ENCODE measurements at places on chromosomes 3 and 15.
A peak's percentile ranks its signal among the peaks of the same experiment; 100 is the strongest.

- peak; percentile 62 for DNase-seq
These were observed 1.8 kb upstream of the ZMYND10 start for GRCh38 chr3:50347187-50347813.

DNA sequence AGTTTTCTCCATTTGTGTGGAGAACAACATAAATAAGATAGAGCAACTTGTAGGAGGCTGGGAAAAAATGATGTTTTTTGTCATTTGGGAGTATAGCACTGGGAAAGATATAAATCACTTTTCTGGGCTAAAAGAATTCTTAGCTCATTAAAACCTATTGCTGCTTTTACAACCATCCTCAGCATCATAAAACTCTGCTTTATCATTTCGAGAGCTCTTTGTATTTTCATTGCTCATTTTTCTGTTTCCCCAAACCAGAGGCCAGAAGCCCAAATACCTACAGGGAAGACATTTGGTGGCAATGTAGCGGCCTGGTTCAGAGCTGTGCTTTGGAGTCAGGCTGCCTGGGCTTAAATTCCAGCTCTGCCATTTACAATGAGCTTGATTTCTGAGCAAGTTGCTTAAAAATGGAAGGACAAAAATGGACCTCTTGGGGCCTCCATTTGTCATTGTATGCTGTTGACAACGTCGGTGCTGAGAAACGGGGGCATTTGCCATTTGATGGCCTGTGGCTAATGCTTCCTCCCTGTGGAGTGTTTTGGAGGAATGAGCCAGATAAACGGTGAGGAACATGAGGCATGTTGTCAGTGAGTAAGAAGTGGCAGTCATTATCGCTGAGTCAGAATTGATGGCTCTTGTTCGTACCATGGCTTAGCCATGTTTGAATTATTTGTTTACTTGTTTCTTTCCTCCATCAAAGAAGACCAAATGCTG lies 260.0 kb downstream of the EBLN2 start:
- DNase-seq: no peak

GRCh38 chr15:59618406-59618805 lies 6.8 kb downstream of the GCNT3 start:
- DNase-seq: no peak

DNA sequence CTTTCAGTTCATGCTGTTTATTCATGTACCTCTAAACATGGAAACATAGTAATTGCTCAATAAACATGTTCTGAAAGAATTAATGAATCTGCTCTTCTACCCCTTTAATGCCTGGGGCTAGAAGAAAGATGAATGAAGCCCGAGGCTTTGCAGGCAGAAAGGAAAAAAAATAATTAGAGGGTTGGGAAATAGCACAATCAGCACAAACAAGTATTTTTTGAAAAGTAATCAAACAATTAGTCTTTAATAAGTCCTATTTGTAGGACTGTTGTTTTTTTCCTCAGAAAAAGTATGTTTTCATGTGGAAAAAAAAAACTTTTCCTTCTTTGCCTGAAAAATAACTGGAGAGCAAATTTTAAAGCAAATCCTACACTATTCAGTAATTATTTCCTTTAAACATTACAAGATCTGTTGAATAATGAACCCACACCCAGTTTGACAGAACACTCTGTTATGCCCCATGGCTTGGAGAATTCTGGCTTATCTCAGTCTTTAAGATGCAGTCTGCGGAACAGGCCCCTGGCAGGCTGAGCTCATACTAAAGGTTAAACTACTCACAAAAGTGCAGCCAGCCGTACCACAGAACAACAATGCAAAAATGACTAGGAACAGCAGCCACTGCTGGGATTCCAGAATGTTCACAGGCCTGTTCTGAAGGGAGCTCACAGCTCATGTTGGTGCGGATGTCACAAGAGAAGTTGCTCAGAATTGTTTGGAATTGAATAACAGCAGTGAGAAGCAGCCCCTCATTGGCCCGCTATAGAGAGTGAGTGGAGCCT lies 79.2 kb downstream of the ABI3BP start:
- DNase-seq: peak; percentile 55

GRCh38 chr15:46946953-46947352 lies 770.4 kb upstream of the SEMA6D start:
- no peak for DNase-seq

DNA sequence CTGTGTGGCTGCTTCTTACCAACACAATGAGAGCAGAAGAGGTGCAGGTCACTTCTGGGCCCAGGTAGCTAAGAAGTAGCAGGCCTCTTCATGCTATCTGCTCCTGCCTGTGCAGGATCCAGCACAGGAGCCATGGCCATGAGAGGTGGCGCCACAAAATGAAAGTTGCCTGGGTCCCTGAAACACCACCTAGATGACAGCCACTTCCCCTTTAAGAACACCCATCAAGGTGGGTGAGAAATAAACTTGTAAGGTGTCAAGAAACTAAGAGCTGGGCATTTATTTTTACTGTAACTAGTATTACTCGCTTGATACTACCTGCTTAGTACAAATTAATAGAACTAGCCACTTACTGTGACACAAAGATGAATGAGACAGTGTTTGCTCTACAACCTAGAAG lies 484.6 kb upstream of the TBL1XR1 start:
- DNase-seq: no peak

DNA sequence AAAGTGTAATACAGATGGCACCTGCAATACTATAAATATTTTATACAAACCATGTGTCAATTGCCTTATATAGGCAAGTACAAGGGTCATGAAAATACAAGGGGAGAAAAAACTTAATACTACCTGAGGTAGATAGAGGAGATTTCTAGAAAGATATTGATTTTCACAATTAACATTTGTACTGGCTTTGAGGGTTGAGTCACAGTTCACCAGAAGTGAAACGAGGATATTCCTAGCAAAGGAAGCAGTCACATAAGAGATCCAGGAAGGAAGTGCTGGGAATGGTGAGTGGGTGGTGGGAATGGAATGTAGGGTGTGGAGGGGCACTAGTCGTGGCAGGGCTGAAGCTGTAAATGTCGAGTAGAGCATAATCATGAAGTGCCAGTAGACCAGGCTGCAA lies 108.7 kb downstream of the P2RY1 start:
- DNase-seq: peak; percentile 1

GRCh38 chr3:42681361-42682038 lies 3.8 kb upstream of the KLHL40 start:
- no peak for DNase-seq

DNA sequence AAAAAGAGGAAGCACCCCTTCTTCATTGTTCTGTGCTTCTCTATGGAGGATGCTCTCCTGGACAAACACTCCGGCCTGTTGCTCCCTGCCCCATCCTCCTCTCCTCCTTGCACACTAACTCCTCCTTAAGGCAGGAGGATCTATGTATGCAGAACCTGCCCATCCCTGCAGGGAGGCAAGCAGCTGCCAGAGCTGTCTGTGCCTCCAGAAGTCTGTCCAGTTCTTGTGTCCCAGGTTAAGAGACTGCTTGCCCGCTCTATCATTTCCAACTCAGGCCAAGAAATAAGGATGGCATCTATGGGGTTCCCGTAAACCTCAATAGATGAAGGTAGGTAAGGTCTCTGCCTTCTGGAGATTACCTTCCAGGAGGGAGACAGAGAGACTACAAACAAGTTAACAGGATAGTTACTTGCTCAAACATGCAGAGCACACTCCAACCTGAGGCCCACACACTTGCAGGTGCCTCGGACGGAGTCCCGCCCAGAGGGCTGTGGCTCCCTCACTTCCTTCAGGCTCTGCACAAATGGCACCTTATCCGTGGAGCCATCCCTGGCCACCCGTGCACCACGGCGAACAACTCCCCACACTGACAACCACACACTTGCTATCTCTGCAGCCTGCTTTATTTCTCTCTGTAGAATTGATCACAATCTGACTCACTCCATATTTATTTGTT lies 6.9 kb downstream of the XXYLT1 start:
- no peak for DNase-seq

DNA sequence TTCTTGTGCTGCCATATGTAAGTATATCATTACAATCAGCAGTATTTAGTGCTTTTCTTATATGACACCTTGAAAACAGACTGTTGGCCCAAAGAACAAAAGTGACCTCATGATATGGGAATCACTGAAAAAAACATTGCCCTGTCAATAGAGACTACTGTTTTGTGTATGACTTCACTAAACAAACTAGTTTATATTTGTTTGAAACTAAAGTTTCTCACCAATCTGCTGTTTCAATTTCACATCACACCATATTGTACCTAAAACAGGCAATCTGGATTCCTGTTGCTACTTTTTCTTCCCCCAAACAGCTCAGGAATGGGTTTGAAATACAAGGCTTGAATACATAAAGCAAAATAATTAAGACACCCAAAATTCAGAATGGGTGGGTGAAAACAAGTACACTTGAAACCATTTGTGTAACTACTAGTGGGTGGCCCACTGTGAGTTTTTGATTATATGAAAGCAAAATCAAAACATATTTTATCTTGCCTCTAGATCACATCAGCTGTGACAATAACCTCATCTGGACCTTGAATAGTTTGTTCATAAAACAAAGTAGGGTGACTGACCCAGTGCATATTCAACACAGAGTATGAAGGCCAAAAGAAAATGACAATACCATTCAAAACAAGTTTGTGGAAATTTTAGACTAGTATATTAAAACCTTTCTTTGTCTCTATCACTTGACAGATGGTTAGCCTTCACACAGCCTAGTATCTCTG lies 5.9 kb downstream of the ZBTB20 start:
- DNase-seq: no peak

GRCh38 chr3:87082796-87083440 lies 92.0 kb upstream of the VGLL3 start:
- peak; percentile 72 for DNase-seq

DNA sequence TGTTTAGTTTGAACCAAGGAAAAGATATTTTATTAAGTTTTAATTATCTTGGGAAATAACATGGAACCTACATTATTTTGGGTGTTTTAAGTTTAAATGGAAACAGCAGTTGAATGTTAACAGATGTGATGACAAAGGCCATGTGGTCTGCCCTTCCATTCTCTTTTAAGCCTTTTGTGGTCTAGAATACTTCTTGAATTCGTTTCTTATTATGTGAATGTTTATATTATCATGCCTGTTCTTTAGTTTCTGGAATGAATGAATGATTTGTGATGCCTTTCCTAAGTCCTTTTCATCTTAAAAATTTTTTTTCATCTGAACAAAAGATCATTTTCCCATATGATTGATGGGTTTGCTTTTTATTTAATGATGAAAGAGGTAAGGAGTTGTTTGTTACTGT lies 44.6 kb downstream of the SNRK start:
- peak; percentile 52 for DNase-seq

DNA sequence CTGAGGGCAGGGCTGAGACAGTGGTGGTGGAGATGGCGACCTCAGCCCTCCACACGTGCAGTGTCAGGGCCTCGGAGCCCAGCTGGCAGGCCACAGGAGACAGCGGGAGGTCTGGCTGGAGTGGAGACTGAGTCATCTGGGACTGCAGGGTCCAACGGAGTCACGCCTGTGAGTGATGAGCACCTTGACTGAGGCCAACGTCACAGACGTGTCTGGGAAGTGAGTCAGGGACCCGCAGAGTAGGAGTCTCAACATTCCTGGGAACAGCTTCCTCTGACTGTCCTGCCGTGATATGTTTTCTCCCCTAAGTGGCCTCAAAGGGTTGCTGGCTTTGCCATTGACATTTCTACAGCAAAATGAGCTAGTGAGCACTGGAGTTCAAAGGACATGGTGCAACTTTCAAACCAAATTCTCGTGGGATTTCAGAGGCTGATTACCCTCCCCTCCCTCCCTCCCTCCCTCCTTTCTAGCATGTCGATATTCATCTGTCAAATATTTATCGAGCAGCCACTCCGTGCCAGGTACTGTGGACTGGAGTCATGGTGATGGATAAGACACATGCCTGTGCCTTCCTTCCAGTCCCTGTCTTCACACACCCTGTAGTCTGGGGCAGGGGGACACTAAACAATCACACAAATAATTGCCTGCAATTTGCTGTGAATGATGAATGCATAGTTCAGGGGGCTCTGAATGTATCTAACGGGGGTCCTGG lies 53.3 kb upstream of the AMOTL2 start:
- DNase-seq: peak; percentile 98

GRCh38 chr3:4504340-4505261 lies 11.5 kb downstream of the ITPR1 start:
- no peak for DNase-seq

- DNase-seq: no peak
These were observed 320.2 kb upstream of the MME start for GRCh38 chr3:154759966-154760365.

DNA sequence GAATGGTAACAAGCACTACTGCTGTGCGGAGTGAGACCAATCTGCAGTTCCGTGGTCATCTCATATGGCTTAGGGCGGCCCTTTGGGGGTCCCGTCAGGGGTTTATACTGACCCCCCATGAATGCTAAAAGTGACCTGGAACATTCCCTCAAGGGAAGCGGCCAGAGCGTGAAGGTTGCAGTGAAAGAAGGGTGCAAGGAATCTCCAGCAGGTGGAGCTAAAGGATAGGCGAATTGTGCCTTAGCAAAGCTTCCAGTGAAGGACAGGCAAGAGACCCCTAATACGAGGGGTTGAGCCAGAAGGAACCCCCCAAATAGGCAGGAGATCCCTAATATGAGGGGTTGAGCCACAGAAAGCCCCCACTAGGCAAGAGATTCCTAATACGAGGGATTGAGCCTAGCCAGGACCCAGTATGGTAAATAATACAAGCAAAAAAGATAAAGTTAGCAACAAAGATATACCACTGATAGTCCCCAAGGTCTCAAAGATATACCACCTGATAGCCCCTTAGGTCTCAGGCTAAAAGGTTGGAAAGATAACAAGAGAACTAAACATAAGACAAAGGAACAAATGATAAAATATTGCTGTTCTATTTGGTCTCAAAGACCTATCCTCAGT lies 32.8 kb downstream of the ZNF589 start:
- peak; percentile 55 for DNase-seq

DNA sequence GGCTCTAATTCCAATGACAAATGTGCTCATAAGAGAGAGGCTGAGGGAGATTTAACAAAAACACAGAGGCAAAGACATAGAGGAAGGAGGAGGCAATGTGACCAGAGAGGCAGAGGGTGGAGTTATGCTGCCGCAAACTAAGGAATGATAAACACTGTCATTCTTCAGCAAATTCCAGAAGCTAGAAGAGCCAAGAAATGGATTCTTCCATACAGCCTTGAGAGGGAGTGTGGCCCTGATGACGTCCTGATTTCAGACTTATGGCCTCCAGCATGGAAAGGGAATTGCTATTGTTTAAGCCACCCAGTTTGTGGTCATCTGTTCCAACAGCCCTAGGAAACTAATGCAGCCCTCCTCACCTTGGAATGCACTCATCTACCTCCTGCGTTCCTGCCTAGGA lies 30.5 kb downstream of the CD47 start:
- DNase-seq: peak; percentile 69

DNA sequence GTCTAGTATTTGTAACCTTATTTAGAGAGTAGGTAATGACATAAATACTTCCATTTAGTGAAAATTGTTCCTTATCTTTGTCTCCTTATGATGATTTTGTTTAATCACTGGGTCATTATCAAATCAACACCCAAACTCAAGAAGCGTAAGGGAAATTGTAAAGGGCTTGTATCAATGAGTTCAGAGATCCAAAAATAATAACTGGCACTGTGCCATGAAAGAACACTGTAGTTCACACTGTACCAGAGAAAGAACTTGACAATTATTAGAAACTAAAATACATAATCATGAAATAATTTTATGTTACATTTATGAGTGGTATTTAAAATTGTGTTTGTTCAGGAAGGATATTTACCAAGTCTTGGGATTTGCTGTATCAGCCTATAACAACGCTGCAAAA lies 895.4 kb downstream of the FHIT start:
- DNase-seq: no peak

- no peak for DNase-seq
These were observed 962.2 kb downstream of the TUSC7 start for GRCh38 chr3:117671722-117672318.

GRCh38 chr3:195226900-195227447 lies 44.0 kb downstream of the XXYLT1 start:
- DNase-seq: peak; percentile 31

GRCh38 chr15:97490429-97490828 lies 470.1 kb upstream of the ARRDC4 start:
- DNase-seq: no peak

Measured in iris pigment epithelial cell (primary cell).